ENCODE measurements at places on chromosomes 6 and 20.

GRCh38 chr6:150086026-150086425 is 17.1 kb upstream of the ULBP3 start:
- DNase-seq, result no peak

- no peak for DNase-seq
Observed at GRCh38 chr6:166008441-166009369, 158.9 kb downstream of the TBXT start.

GRCh38 chr6:12865671-12866181 is 149.2 kb downstream of the PHACTR1 start:
- DNase-seq, result no peak

- DNase-seq, result no peak
Observed at GRCh38 chr20:43798291-43799149, 71.7 kb upstream of the GTSF1L start.

- DNase-seq, result no peak
Observed at GRCh38 chr20:63934271-63935068, 21.7 kb downstream of the UCKL1 start.

- no peak for DNase-seq
Observed at GRCh38 chr20:50023116-50023805, 40.5 kb downstream of the SNAI1 start.

Measured in stimulated activated CD4-positive, alpha-beta T cell treated with anti-CD3 and anti-CD28 coated beads, Interleukin-1b, Interleukin-23, amount 100 ng/mL, for 1 hour (primary cell).